ENCODE measurements at places on chromosomes 5 and 9.

- DNase-seq: no peak
Measured at GRCh38 chr5:154206311-154206710, 15.8 kb downstream of the GALNT10 start.

DNA sequence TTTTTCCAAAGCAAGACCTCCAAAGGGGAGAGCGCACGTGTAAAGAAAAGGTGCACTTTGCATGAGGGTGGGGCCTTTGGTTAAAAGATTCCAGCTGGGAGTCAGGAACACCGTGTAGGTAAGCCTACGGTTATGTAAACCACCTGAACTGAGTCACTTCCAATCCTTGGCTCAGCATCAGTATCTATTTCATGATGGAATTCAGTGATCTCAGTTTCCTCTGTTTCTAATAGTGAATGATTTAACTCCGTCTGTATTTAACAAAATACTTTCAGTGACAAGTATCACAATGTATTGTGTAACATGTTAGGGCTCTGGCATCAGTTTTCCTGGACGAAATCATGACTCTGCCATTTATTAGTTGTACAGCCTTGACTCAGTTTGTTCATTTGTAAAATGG, 1.3 kb upstream of the SVEP1 start:
- DNase-seq: no peak

DNA sequence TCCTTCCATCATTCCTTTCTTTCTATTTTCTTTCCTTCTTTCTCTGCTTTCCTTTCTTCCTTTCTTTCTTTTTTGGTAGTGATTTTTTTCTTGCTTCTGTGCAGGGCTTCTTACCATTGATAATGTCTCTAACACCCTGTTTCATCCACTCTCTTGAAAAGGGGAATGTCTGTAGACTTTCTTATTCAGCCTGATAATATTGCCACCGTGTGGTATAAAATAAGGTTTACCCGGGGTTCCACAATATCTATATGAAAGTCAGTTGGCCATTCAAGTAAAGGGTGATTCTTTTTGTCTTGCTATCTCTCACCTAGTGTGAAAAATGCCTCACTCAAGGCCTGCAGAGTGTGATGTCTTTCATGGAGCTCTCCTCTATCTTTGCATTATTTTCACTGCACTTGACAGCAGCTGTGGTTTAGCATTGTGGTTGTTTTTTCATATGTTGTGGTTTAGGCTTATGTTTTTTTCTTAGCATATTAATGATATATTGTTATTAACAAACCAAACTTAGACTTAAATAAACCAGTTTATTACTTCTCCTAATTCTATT, 153.9 kb downstream of the CSNK1G3 start:
- DNase-seq: no peak

DNA sequence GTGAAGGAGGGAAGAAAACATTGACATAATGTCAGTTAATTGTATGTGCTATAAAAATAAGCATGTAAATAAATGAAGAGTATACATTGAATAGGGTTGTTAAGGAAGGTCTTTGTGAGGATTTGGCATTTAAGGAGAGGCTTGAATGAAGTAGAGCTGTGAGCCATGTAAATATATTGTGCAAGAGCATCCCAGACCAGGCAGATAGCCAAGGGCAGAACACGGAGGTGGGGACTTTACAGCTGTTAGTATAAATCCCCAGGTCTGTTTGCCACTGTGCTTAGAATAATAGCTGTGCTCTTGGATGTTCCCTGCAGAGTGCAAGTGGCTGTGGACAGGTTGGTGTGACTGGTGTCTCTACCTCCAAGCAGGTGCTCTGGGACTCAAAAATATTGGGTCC, 211.7 kb downstream of the LRRC70 start:
- DNase-seq: no peak

GRCh38 chr5:171999100-171999499, 7.3 kb downstream of the FBXW11 start:
- DNase-seq: no peak

GRCh38 chr5:124686239-124687004, 60.0 kb downstream of the ZNF608 start:
- no peak for DNase-seq

GRCh38 chr9:4301971-4302427, 2.1 kb upstream of the GLIS3 start:
- DNase-seq: no peak

GRCh38 chr5:73437101-73437776, 11.3 kb downstream of the FOXD1 start:
- no peak for DNase-seq

DNA sequence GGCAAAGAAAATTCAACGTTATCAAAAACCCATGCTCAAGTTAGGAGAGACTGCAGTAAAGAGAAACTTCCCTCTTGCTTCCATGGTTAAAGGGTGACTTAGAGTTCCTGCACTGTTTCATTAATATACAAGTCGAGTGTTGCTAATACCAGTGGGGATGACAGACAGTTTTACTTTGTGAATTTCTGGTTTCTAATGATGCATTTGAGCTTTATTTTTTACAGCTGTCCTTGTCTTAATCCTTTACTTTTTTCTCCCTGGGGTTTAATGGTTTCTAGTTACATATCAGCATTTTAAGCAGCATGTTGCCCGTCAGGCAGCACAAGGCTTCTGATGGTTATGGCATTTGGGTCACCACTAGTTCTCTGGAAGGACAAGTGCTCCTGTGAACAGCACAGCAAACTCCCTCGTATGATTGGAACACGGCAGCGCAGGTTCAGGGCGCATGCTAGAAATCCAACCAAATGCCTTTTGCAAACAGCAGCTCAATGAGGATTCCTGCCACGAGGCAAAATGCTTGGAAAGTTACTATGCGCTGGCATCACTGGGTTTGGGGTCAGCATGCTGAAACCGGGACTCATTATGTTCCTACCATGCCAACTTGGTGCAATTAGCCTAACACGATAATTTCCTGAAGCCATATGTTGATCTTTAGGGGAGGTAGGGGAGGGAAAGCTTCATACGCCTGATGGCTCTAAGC, 463.8 kb downstream of the BNC2 start:
- no peak for DNase-seq

GRCh38 chr9:76756268-76756640, 8.0 kb upstream of the PCA3 start:
- DNase-seq: no peak

DNA sequence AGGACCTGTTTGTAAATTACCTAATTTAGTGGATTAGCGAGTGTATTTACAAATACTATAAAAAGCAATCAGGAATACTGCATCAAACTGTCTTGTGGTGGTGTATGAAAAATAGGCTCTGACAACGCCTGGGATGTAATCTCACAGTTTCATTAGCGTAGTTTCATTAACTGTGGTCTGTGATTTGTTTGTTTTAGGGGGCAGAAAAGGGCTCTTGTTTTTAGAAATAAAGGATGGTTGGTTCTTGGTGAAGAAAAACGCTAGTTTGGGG, 1.4 kb downstream of the SLC44A1 start:
- DNase-seq: no peak

GRCh38 chr9:113580954-113581311, 117.4 kb downstream of the RGS3 start:
- no peak for DNase-seq

DNA sequence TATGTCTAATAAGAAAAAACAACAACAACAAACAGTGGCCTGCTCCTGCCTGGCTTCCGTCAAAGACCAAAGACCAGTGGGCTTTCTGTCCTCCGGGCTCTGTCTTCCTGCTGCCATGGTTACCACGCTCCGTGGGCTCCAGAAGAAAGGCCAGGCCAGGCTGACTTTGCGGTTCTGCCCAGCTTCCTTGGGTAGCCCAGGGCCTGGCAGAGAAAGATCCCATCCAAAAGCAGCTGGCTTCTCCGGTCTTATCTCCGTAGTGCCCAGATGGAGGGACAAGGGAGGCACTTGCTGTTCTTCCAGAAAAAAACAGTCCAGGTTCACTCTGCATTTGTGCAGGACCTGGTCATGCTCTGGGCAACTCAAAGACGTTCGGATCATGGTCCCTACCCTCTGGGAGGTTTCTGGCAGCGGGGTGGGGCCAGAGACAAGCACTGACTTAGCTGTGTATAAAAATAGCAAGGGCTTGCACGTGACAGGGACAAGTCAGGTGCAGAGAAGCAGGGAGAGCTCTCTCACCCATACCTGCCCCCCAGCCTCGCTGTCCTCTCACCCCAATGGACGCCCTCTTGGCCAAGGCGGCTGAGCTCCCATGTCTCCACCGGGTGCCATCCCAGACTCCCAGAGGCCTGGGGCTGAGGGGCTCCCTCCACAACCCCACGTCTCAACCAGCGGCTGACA, 212.2 kb downstream of the C9orf50 start:
- DNase-seq: no peak

- DNase-seq: no peak
Measured at GRCh38 chr5:150214289-150214688, 24.4 kb downstream of the SLC6A7 start.
